ENCODE measurements at places on chromosomes 3 and 15. TPM values are rescaled to one million over a fixed set of nuclear protein-coding genes. Genes with fewer than 3 reads are reported as not detected.
A peak's percentile ranks its signal among the peaks of the same experiment; 100 is the strongest.

GRCh38 chr15:96598514-96598913 lies 268.0 kb downstream of the NR2F2 start:
- H3K27ac ChIP-seq: no peak overlapping the region
- H3K4me3 ChIP-seq: no peak overlapping the region
- DNase-seq: no peak
- H3K36me3 ChIP-seq: no peaks in the 10 kb centered on the region
- H3K27me3 ChIP-seq: no peaks in the 10 kb centered on the region

IL17RC gene
- total RNA-seq: 26.9 TPM

IL16 gene
- 39.3 TPM for total RNA-seq

BUB1B gene
- total RNA-seq: 1.8 TPM

DNA sequence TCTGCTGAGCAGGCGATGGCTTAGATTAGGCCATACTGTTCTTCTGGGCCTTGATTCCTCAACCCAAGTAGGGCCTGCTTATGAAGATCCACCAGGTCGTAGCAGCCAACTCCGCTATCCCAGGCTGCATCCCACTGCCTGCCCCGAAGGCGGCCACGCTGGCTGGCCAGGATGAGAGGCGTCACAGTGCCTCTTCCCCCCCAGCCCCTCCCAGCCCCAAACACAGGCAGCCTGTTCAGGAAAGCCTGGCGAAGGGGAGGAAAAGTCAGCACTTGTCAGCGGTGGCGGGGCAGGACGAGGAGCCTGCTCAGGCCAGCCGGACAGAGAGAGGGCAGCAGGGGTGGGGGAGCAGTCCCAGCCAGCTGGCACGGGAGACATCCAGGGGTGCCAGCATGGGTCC lies 11.2 kb downstream of the PTH1R start:
- H3K4me1 ChIP-seq: peaks cover 22% of the 10 kb centered on the region
- no peak overlapping the region for H3K27ac ChIP-seq
- peaks cover 9% of the 10 kb centered on the region for H3K27me3 ChIP-seq
- no peaks in the 10 kb centered on the region for H3K36me3 ChIP-seq

DNA sequence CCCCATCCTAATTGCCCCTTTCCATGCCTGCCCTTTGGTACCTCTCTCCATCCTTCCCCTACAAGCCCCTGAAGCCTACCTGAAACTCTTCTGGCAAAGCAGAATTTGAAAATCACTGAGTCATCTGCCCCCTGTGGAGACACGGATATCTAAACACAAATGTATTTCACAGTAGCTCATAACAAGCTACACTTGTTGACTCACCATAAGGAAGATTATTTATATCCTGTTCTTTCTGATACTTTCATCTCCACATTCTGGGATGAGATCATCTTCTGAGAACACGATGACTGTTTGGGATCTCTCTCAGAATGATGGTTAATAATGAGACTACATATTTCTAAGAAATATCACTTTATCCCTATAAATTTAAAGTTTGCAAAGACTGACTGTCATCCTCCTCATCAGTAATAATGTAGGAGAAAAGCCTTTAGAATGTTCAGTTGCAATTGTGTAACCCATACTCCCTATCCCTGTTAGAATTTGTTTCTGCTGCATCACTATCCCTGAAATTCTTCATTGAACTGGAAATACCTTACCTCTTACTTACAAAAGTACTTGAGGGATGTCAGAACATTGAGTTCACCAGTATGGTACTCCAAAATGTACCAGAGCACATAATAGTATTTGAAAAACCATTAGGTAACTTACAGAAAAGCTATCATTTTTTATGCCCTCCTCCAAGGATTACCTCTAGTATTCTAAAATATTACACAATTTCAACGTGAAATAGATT lies 116.1 kb upstream of the IL12A start:
- H3K4me1 ChIP-seq: peaks cover 17% of the 10 kb centered on the region
- no peaks in the 10 kb centered on the region for H3K36me3 ChIP-seq
- H3K4me3 ChIP-seq: no peak overlapping the region
- peak overlapping the region; percentile 70 for H3K27ac ChIP-seq

GRCh38 chr3:37502621-37503020 lies 328.2 kb upstream of the LRRFIP2 start:
- H3K27ac ChIP-seq: no peak overlapping the region
- H3K27me3 ChIP-seq: no peaks in the 10 kb centered on the region
- H3K36me3 ChIP-seq: peaks cover 16% of the 10 kb centered on the region
- no peak for DNase-seq
- H3K4me3 ChIP-seq: no peak overlapping the region
- no peaks in the 10 kb centered on the region for H3K4me1 ChIP-seq

- H3K36me3 ChIP-seq: no peaks in the 10 kb centered on the region
- H3K27ac ChIP-seq: no peak overlapping the region
- no peak for DNase-seq
Observed at GRCh38 chr3:157125101-157125500, 34.8 kb downstream of the CCNL1 start.

GRCh38 chr3:113304102-113304501 lies 92.7 kb downstream of the BOC start:
- no peaks in the 10 kb centered on the region for H3K27me3 ChIP-seq
- no peak overlapping the region for H3K4me3 ChIP-seq
- H3K36me3 ChIP-seq: peaks cover 5% of the 10 kb centered on the region
- H3K27ac ChIP-seq: no peak overlapping the region
- H3K4me1 ChIP-seq: no peaks in the 10 kb centered on the region

DNA sequence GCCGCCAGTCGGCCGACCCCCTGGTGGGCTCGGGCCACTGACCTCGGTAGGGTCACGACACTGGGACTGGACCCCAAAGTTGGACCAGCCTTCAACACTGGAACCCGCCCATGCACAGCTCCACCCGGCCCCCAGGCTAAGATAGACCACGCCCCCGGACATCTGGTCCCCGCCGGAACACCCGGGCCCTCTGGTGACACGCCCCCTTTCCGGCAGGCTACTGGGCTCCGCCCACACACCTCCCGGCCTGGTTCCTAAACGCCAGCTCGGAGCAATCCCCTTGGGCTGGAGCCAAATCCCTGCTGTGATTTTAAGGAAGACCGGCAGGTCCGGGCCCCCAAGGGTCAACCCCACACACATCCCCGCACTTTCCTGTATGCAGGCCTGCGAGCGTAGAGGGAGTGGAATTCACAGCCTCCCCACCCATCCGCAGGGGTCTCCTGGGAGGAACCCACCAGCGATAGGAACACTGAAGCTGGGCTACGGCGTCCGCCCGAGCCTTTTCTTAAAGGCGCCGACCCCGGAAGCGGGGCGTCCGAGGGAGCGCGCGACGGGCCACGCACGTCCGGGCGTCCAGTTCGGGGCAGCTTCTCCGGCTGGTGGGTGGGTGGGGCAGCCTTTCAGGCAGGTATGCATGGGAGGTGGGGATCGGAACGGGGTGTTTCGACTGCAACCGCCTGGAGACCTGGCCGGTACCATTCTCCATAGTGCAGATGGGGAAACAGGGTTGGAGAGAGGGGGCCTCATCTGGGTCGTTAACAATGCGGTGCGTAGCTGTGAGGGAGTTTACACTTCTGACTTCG lies at the start of gene HEMK1:
Gene HEMK1, plus strand, starts transcription at position 576 of the 803 bp plus-strand sequence. CDS start 1,583 bp downstream, outside the sequence.
- H3K4me3 ChIP-seq: peak within 1 kb of the TSS; percentile 80
- peak; percentile 99 for DNase-seq
- no peaks in the 10 kb centered on the region for H3K27me3 ChIP-seq
- peak within 1 kb of the TSS; percentile 92 for H3K27ac ChIP-seq
- no peaks in the 10 kb centered on the region for H3K36me3 ChIP-seq
